ENCODE measurements at places on chromosomes 6 and 20.

GRCh38 chr6:160412993-160413392, 64.8 kb downstream of the SLC22A3 start:
- DNase-seq = no peak

DNA sequence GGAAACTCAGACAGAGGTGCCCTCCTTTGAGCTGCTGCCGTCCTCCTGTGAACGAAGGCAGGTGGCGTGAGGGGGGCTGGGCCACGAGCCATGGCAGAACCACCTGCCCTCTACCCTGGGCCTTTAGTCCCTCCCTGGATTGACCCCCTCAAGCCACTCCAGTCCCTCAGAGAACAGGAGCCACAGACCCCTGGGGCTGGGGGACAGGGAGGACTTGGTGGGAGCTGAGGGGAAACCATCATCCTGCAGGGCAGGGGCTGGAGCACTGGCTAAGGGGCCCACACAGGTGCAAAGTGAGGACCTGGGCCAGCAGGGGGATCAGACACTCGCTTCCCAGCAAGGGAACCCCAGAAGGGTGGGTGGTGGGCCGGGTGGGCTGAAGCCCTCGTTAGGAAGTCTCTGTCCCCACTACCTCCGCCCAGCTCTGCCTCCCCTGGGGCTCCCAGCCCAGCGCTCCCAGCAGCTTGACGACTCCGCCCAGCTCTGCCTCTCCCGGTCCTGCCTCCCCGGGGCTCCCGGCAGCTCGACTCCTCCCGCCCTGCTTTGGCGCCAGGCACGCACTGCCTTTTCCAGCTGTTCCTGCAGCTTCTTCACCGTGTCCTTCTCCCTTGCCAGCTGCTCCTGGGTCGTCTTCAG, 44.4 kb downstream of the DSTN start:
- peak; percentile 53 for DNase-seq

DNA sequence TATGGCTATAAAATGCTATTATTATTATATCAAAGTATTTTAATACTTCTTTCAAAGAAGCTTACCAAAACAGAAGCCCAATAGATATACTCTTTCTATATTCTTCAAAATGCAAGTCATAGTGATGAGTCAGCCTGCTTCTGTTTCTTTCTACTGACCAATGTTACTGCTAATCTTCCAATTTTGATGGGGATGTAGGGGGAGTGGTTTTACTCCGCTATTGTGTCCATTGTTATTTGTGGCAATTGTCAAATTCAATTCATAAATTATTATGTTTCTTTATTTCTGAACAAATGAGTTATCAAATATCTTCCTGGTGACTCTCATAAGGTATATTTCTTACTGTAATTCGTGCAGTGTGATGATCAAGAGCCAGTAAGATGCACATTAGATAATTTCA, 221.5 kb upstream of the DEFB112 start:
- no peak for DNase-seq

DNA sequence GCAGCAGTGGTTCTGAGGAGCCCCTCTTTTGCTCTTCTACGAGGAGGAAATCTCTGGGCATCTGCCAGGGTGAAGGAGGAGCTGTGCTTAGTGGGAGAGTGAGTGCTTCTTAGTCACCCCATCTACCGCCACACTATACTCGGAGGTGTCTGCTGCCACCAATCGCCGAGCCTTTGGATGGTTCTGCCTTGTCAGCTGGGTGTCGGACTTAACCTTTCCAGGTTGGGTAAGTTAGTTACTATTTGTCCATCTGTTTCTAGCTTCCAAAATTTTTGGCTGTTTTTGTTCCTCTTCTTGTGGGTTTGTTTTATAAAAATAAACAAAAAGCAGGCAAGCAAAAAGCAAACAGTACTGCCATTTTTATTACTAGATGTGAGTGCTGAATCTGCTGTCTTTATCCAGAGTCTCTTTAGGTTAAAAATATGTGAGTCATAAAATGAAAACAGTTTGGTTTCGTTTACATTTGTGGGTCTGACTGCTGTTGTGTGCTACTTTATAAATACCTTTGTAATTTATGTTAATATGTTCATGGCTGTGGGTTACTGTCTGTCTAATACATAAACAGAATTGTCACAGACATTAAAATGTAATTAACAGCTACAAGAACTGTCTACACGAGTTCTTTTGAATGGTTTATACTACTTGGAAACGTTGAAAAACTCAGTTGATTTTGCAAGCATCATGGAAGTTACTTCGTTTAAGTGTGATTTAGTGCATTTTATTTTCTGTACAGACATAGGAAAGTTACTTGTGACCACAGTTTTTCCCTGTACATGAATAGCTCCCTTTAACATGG, 89.2 kb downstream of the ARID1B start:
- peak; percentile 60 for DNase-seq

- no peak for DNase-seq
Observed at GRCh38 chr6:128725271-128726233, 157.4 kb upstream of the LAMA2 start.

GRCh38 chr6:136403110-136403980, 113.7 kb upstream of the BCLAF1 start:
- no peak for DNase-seq

GRCh38 chr6:129812145-129812777, 48.9 kb downstream of the TMEM244 start:
- no peak for DNase-seq

- peak; percentile 26 for DNase-seq
Observed at GRCh38 chr6:134299236-134299635, 18.7 kb downstream of the SGK1 start.

DNA sequence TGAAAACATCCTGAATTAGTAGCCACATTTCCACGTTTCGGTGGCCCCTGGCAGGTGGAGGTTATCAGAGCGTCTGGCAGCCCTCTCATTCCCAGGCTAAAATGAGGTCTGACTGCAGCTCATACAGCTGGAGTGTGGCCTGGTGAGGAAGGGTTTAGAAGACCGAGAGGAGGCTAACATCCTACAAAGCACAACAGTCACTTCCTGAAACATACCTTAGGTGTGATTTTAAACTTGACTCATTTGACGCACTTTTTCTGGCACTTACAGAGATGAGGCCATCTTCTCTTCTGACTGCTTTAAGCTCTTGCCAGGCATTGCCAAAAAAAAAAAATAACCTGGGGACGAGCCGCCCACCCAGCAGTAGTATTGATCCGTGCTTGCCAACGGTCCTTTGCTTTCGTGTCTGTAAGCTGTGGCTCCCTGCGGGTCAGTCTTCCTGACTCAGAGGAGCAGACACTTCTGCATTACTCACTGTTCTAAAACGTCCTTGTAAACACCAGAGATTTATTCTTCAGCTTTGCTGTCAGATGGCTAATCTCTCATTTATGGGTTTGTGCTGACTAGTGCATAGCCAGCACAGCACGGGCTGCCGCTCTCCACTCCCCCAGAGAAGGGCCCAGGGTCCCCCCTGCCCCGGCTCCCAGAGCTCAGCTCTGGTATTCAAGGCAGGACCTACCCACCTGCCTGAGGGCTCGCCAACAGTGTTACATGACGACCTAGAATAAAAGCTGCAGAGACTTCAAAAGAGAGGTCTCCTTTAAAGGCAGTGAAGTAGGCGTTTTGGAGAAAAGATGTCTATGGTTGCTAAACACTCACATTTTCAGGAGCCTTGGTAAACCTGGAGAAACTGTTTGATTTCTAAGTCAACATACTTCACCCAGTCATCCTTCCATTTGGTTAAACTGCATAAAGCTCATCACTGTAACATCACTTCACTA, 78.5 kb upstream of the FRMD1 start:
- peak; percentile 50 for DNase-seq

DNA sequence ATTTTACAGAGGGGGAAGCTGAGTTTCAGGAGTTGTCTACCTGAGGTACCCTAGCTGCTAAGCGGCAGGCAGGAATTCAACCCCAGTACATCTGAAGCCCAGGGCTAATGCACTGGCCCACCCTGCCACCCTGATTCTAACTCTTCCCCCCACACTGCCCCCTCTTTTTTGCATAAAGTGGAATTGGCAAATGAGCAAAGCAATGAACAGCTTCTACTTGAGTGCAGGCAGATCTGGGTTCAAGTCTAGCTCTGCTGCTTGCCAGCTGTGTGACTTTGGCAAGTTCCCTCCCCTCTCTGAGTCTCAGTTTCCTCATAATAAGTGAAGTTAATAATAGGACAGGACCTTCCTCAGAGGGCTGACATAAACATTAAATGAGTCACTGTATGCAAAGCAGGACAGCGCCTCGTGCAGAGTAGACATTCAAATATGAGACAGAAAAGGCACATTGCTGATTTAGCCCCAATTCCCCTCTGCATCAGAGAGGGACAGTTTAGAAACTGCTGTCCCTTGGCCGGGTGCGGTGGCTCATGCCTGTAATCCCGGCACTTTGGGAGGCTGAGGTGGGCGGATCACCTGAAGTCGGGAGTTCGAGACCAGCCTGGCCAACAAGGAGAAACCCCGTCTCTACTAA, 4.7 kb downstream of the ADA start:
- no peak for DNase-seq

- DNase-seq = no peak
Observed at GRCh38 chr6:26267083-26267589, 97.9 kb upstream of the BTN3A2 start.

DNA sequence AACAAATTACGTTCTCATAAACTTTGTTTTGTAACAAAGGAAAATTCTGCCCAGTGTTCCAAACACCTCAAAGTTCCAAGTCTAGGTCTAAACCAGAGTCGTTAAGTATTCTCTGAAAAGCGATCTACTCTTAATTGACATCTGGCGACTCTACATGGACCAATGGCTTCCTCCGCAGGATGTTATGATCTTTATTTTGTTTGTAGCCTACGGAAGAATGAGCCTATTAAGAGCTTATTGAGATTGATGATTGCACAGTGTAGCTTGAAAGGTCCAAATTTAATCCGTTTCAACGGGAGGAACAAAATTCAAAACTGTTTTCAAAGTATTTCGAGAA, 61.1 kb downstream of the FAM217A start:
- DNase-seq = peak; percentile 88

GRCh38 chr20:38255393-38255792, 5.1 kb downstream of the KIAA1755 start:
- DNase-seq = no peak

GRCh38 chr6:28947831-28948270, 24.1 kb upstream of the TRIM27 start:
- no peak for DNase-seq

DNA sequence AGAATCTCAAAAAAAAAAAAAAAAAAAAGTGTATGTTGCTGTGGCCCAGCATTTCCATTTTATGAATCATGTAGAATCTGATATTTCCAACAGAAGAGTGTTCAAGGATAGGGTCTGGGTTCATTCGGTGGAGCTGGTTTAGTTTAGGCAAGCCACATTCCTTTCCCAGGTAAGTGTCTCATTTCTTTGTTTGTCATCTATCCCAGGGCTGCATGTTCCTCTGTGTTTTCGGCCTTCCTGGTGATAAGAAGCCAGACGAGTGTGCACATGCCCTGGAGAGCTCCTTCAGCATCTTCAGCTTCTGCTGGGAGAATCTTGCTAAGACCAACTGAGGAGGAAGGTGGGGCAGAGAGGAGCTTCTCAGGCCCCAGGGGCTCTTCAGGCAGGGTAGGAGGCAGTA, 38.2 kb downstream of the NFYA start:
- DNase-seq = no peak

DNA sequence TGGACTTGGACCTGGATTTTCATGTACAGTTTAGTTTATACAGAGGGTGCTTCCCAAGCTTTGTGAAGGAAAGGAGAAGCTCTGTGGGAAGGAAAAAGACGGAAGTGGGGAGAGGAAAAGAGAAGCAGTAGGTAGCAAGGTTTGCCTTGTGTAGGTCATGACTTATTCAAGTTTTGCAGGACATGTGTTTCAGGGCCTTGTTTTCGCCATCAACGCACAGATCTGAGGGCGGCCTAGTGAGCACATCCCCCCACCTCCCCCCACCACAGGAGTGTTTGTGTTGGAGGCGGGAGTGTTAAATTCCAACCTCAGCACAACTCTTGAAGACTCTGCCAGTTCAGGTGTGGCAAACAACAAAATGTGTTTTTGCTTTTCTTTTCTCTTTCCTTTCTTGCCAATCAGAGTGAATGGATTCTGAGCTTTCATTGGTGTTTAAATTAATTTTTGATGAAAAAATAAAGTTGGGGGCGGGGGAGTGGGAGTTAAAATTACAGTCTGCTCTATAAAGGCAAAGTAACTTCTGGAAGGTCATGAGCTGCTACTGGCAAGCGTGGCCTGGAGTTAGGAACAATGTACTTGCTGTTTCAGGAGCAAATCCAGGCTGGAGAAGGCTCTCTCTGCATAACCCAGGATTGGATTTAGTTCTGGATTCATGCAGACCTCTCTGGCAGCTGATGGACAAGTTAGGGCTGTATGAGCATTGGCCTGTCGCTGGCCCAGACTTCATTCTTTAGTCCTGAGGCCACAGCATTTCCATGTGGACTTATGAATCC, 338.5 kb downstream of the CD83 start:
- no peak for DNase-seq

DNA sequence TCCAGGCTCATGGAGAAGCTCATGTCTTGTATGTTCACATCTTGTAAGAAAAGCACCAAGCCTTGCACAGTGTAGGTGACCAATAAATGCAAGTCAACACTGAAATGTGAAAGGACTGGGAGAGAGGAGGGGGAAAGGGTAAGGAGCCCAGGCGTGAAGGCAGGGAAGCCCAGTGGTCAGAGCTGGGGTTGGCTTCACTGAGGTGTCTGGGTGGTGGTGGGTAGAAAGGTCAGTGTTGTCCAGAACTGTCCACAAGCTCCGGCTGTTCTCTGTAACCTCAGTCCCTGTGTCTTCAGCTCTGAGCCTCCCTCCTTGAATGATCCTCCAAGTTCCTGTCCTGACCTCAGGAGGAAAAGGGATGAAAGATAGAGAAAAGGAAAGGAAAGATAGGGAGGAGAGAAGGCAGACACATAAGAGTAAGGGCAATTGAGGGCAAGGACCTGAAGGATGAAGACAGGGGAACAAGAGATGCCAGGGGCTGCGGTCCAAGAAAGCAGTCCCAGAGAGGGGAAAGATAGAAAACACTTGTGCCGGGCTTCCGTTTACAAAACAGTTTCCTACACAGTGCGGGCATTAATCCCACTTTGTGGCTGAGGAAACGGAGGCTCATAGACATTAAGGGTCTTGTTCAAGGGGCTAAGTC, 2.4 kb upstream of the TNXB start:
- peak; percentile 59 for DNase-seq

- DNase-seq = no peak
Observed at GRCh38 chr6:158805698-158806377, 13.3 kb downstream of the EZR start.

- DNase-seq = no peak
Observed at GRCh38 chr6:167341665-167342655, 17.1 kb downstream of the TTLL2 start.

DNA sequence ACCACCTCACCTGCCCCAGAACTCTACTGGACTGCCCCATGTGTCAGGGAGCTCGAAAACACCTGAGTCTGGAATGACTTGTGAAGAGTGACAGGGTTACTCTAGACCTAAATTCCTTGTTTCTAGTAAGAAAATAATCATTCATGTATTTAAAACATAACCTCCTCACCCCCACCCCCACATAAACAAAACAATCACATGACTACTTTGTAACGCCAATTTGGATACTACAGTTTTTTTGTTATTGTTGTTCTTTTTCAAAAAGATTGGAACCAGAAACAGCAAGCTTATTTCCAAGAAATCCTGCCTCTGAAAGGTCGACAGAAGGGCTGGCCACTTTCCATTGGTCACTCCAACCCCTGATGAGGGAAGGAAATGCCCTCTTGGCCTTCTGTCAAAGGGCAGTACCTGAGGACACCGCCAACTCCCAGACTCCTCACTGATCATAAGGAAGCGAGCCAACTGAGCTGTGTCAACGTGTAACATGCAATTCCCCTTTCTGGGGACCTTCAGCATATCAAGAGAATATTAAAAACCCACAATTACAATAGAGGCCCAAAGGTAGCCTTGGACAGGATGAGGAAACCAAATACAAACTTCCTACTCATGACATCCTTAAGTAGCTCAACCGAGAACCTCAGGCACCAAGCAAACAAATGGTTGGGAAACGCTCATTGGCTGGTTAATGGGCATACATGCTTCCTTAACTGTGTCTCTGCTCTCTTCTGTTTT, 2.6 kb downstream of the MCUR1 start:
- DNase-seq = no peak
